Pulmonary artery endothelial cell (primary cell): ENCODE measurements at places on chromosomes 1 and 21.

DNA sequence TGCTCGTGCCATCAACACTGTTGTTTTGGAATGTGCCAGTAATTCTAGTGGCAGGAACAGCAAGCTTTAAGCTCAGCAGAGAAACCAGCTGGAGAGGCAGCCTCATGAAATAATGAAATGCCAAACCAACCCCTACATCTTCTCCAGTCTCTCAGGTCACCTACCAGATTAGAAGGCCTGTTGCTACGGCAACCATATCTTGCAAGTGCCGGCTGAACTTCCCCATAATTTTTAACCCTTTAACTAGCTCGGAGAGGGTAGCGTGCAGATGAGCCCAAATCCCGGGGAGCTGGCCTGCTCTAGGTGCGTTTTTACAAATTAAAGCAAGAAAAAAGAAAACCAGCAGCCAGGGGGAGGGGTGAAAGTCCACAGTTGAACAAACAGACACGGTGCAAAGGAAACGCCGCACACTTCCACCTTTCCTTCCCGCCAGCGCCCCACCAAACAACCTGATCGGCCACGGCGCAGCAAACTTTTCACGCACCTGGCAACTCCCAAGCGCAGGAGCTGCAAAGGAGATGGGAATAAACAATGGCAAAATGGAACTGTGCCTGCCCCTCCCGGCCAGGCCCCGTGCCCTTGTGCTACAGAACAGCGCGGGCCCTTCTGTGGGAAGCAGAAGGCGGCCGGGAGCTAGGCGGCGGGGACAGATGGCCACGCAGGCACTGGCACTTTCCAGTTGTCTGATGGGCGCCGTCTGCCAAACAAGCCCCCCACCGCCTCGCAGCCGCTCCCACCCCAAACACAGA lies 50.1 kb downstream of the SSBP3 start:
- DNase-seq = no peak

DNA sequence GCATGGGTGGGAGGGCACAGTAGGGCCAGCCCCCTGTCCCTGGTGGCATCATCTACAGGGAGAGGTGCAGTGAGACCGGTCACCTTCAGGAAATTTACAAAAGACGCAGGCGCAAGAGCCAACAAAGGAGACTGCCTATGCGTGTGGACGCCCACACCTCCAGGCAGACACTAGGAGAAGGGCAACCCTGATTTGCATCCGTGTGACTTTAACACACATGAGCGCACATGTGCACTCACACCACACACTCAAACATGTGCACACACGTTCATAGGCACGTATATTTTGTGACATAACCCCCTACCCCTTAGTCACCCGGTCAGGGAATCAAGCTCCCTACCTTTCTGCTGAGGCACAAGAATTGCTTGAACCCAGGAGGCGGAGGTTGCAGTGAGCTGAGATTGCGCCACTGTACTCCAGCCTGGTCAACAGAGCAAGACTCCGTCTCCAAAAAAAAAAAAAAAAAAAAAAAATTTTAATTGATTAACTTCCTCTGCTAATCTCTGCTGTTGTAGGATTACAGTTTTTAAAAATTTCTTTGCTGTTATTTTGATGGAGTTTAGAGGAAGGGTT lies 84.7 kb upstream of the SLC25A33 start:
- DNase-seq = no peak

DNA sequence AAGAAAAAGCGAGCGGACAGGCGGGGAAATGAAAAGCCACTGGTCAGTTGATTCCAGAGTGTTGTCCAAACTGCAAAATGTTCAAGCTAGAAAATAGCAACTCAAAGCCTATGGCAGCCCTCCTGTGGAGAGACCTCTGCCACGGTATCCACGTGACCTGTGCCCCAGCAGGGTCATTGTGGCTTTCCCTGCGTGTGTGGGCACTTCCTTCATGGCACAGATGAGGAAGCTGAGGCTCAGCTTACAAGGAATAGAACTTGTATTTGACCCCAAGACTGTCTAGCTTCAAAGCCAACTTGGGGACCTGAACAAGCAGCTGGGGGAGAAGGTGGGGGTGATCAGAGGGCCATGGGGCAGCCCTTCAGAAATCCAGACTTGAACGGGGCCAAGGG lies 15.6 kb upstream of the PLEKHG5 start:
- DNase-seq = no peak

GRCh38 chr1:174812016-174812415 lies 187.7 kb upstream of the CACYBP start:
- DNase-seq = no peak

DNA sequence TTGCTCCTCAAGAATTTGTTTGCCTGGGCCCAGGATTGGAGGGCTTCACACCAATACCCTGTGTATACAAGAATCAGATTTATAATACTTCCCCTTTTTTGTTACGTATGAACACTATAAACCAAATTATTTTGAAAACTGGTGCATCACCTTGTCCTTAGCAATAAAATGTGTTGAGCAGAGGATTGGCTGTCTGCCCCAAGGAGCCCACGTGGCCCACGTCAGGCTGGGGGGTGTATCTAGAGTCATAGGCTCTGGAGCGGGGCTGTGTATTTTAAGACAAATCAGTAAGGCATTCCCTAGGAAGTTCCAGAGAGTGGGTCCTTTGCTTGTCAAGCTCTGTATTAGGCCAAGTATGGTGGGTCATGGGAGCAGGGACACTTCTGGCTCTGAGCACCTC lies 2.0 kb upstream of the ST3GAL3 start:
- DNase-seq = no peak

DNA sequence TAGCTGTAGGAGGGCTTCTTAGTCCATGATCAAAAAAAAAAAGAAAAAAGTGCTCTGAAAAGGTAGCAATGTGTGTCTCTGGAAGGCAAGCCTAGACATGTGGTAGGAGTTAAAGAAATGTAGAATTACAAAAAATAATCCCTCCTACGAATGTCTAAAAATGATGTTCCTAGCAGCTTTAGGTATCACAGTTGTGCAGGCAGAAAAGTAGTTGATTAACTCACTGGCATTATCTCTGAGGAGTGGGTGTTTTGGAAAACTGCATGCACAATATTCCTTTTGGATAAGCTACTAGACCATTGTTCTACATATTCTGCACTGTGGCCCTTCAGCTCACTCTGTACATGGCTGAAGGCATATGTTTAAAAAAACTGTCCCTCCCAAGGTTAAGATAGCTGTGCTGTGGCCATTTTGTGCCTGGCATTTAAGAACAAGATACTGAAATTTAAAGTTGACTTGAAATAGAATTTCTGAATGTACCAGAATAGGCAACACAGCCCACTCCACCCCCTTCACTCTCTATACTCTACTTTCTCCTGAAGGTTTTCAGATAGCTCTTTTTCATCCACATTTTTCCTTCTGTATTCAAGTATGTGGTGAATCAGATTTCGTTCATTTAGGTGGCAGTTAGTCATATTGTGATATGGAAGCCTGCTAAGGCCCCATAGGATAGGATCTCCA lies 463.9 kb upstream of the LRRC7 start:
- no peak for DNase-seq

GRCh38 chr1:67299296-67299695 lies 8.4 kb upstream of the IL12RB2 start:
- DNase-seq = no peak

DNA sequence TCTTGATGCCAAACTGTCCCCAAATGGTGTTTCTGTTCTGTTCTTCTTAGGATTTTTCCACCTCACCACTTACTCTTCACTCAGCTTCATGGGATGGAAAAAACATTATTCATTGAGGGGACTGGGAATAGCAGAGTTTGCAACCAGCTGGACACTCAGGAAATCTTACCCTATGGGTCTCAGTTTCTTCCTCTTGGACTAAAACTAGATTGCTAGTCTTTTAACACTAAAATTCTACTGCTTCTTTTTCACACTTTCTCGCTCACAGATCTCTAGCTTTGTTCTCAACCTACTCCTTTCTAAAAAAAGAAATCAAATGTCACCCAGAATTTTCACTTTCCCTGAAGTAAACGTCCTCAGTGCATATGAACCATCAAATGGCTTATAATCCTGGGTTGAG lies 4.8 kb downstream of the KMO start:
- DNase-seq = no peak

GRCh38 chr21:35476621-35477395 lies 427.7 kb upstream of the RUNX1 start:
- no peak for DNase-seq

DNA sequence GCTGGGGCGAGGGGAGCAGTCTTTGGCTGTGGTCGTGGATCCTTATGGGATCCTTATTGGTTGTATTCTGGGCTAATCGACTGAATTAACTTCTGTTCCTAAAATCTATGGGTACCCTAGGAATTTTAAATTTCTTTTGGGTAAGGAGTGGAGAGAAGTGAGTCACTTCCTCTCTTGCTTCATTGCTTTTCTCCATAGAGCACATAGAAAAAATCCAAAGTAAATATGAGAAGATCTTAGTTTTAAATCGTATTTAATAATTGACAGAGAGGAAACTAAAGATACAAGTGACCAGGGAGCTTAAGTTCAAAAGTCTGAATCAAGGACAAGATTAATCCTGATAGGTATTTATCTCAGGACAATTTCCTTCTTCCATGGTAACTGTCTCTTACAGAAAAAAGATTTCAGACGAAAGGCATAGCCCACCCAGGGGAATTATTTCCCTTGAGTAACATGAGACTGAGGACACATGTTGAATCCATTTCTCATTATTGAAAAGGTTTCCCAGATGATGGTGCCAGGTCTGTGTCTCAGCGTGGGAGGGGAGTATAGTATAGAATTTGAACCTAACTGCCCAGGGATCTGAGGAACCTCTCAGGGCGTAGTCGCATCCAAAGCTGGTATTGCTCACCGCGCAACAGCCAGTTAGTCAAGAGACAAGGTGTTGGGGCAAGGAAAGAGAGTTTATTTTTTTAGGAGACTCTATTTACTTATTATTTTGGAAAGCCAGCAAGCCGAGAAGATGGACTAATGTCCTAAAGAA lies 28.7 kb upstream of the FASLG start:
- DNase-seq = no peak

DNA sequence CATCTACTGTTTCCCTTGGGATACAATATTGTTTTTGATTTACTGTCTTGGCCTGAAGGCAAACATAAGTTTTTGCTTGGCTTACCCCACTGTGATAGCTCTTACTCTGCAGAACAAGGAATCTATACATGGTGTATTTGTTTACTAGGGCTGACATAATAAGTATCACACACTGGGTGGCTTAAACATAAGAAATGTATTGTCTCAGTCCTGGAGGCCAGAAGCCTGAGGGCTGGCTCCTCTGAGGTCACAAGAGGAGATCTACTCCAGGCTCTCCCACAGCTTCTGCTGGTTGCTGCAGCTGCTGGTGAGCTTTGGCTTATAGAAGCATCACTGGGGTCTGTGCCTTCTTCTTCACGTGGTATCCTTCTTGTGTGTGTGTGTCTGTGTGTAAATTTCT lies 30.7 kb upstream of the IGSF5 start:
- no peak for DNase-seq

- DNase-seq = no peak
Measured at GRCh38 chr1:10917513-10918454, 94.7 kb upstream of the TARDBP start.

DNA sequence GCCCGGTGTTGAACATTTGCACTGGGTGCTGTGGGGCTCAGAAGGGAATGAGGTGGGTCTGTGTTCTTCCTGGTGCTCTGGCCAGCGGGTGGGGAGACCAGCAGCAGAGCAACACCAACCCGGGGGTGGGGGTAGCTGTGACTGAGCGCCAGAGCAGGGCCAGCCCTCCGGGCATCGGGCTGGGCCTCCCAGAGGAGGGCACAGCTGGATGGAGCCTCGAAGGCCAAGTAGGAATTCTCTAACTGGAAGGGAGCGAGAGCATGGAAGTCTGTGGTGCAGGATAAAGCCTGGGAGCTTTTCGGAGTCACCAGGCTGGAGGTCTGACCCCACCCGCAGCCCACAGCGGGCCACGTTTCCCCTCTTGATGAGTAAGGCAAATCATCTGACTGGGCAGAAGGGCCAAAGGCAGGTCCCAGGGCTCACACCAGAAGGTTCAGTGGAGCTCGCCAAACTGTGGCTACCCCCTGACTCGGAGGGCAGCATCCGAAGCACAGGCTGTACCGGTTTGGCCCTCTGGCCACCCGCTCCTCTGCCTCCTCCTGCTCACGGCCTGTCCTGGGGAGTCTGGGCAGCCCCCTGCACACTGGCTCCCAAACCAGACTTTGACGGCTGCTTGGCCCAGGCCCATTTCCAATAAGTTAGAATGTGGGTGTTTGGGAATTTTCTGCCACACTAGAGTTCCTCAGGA lies 18.8 kb downstream of the SLC1A7 start:
- DNase-seq = peak; percentile 20

GRCh38 chr1:203091761-203092330 lies 6.0 kb upstream of the MYOG start:
- no peak for DNase-seq

- DNase-seq = no peak
Measured at GRCh38 chr1:201074018-201074417, 38.2 kb downstream of the CACNA1S start.

- no peak for DNase-seq
Measured at GRCh38 chr1:229058729-229059128, 212.2 kb upstream of the RAB4A start.

GRCh38 chr1:27831568-27832410 lies 1.2 kb downstream of the PPP1R8 start:
- DNase-seq = no peak

DNA sequence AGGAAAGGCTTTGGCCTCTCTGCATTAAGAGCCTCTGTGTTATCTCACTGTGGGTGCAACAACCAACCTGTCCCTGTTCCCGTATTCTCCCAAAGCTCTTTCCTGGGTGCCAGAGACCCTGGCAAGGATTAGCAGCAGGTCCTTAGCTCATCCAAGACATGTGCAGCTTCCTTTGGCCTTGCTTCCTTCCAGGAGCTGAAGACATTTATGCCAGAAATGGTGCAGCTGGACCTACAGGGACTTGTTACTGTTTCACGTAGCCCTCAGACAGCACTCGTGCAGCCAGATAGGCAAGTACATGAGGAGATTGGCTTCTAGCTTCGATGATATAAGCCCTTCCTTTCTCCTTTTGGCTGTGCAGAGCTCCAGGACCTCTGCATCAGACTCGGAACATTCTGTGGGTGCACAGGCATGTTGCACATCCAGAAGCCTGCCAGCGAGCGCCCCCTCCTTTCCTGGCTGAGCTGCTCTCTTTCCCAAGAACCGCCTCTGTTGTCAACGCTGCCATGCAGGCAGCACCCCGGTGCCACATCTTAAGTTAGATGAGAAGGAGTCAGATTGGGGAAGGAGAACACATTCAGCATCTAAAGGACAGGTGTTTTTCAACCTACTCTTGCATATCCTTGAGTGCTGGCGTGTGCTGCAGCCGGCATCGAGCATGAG lies 284.5 kb upstream of the PLXNA2 start:
- DNase-seq = no peak
